ENCODE measurements at places on chromosomes 1 and 21.

GRCh38 chr1:230350208-230350921 lies 75.8 kb downstream of the PGBD5 start:
- DNase-seq: no peak

- DNase-seq: no peak
These were observed 3.4 kb downstream of the RGS8 start for GRCh38 chr1:182680901-182681567.

- no peak for DNase-seq
These were observed 19.4 kb upstream of the ZNF281 start for GRCh38 chr1:200429221-200429751.

DNA sequence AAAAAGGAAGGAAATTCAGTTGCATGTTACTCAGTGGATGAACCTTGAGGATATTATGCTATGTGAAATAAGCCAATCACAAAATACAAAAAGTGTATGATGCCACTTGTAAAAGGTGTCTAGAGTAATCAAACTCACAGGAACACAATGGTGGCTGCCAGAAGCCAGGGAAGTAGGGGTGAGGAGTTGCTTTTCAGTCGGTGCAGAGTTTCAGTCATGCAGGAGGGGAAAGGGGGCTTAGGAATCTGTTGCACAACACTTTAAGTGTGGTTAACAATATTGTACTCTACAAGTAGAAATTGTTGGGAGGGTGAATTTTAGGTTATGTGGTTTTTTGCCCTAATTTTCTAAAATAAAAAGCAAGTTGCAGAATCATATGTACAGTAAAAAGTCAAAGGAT lies 184.2 kb upstream of the RAB4A start:
- no peak for DNase-seq

DNA sequence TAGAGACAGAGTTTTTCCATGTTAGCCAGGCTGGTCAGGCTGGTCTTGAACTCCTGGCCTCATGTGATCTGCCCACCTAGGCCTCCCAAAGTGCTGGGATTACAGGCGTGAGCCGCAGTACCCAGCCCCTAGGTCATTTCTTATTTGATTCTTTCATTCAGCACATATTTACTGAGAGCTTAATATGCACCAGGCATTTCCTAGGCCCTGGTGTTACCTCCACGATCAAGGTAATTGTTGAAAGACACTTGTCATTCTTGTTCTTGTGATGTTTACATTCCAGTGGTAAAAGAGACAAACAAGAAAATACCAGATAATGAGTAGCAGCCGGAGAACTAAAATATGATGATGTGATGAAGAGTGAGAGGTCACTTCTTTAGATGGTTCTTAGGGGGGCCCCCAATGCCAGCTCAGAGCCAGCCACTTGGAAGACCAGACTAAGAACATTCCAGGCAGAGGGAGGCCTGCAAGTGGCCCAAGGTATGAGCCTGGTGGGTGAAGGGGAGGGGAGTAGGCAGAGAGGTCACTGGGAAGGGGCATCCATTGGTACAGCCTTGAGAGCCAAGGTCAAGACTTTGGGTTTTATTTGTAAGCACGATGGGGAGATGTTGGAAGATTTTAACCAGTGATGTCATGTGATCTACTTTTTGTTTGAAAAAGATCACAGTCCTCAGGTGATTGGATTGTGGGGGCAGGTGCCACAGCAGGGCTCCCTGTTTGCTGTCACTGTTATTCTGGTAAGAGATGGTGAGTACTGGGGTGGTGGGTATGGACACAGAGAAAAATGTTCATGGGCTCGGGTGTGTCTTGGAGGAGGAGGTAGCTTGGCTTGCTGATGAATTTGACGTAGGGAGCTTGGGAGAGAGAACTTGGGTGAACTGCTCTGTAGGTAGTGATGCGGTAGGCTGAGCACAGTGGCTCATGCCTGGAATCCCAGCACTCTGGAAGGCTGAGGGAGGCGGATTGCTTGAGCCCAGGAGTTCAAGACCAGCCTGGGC lies 18.7 kb downstream of the UBE2Q1 start:
- no peak for DNase-seq

GRCh38 chr1:219568733-219569132 lies 44.2 kb downstream of the ZC3H11B start:
- no peak for DNase-seq

GRCh38 chr1:186882372-186883134 lies 53.8 kb downstream of the PLA2G4A start:
- no peak for DNase-seq

- peak; percentile 59 for DNase-seq
These were observed 548 bp upstream of the CDC20 start for GRCh38 chr1:43358121-43358745.

GRCh38 chr1:66981679-66982078 lies 56.9 kb downstream of the MIER1 start:
- DNase-seq: peak; percentile 82

- no peak for DNase-seq
These were observed 451.7 kb downstream of the SIPA1L2 start for GRCh38 chr1:232178191-232178590.
